ENCODE measurements at places on chromosomes 2 and 18. TPM values are rescaled to one million over a fixed set of nuclear protein-coding genes. Genes with fewer than 3 reads are reported as not detected.
A peak's percentile ranks its signal among the peaks of the same experiment; 100 is the strongest.

Gene MC2R
- total RNA-seq: not detected

Gene ZNF396
- 0.79 TPM for total RNA-seq

Gene CCDC68
- total RNA-seq: not detected

Gene RUFY4
- not detected for total RNA-seq

Gene POTEC
- total RNA-seq: not detected

Gene TTC21B
- total RNA-seq: 26.9 TPM

Gene PUM2
- 39.9 TPM for total RNA-seq

Gene SERPINB10
- total RNA-seq: 1.7 TPM

Gene RPRM
- total RNA-seq: not detected

Gene PSD4
- total RNA-seq: 3.2 TPM

Gene RAB6D
- total RNA-seq: not detected

DNA sequence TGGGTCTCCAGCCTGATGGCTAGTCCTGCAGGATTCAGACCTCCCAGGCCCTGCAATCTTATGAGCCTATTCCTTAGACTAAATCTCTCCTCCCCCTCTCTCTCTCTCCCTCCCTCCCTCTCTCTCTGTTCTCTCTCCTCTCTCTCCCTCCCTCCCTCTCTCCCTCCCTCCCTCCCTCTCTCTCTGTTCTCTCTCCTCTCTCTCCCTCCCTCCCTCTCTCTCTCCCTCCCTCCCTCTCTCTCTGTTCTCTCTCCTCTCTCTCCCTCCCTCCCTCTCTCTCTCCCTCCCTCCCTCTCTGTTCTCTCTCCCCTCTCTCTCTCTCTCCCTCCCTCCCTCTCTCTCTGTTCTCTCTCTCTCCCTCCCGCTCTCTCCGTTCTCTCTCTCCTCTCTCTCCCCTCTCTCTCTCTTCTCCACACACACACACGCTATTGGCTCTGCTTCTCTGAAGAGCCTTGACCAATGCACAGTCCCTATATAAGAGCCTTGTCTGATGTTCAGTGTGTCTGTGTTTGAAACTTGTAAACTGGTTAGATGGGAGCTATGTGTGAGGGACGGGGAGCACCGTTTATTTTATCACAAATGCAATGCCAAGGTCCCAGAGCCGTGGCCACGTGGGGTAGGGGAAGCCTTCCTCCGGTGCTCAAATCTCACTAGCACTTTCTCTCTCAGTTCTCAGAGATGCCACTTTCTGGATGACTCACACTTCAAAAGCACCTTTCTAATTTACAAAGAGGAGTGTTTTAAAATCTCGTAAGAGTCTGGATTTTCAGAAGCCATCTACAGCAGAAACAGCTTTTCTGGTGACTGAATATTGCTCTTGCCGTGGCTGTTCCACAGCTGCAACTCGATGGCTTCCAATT lies 9.4 kb upstream of the PRLH start:
- DNase-seq: no peak

DNA sequence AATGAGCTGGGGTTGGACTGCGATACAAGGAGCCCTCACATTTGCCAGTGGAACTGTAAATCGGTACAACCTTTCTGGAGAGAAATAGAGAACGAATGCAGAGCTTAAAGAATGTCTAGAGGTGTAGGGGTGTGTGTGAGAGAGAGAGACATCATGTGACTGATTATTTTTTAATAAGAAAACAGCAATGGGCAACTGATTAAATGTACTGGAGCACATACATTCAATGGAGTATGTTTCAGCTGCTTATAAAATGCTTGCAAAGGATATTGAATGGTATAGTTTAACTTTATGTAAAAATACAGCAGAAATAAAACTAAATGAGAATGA lies 391 bp upstream of the TMEM17 start:
- DNase-seq: no peak

DNA sequence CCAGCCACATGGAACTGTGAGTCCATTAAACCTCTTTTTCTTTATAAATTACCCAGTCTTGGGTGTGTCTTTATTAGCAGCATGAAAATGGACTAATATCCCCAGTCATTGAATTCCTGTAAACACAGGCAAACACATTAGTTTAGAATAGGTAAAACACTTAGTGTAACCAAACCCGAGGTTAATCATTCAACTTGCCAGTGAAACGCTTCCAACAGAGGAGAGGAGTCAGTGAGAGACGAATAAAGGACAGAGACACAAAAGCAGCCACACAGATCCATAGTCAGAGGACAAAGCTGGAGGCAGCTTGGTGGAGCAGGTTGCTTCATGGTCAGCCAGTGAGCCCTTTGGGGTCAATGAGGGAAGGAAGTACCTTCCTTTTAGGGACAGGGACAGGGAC lies 348.1 kb downstream of the TGIF1 start:
- DNase-seq: no peak

DNA sequence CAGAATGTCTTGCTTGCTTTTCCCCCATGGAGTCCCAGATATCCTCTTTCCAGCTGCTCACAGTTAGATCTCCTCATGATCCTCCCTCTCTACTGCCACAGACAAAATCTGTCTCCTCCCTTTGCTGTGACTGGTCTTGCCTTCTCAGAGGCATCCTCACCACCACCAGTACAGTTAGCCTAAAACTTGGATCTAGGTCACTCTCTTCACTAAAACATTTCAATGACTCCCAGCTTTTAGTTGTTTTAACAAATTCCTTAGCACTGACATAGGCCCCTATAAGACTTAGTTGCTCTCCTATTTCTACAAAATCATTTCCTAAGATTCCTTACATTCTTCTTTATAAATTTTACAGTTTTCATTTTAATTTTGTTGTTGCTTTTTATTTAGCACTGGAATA lies 734.2 kb upstream of the CHAC2 start:
- no peak for DNase-seq

DNA sequence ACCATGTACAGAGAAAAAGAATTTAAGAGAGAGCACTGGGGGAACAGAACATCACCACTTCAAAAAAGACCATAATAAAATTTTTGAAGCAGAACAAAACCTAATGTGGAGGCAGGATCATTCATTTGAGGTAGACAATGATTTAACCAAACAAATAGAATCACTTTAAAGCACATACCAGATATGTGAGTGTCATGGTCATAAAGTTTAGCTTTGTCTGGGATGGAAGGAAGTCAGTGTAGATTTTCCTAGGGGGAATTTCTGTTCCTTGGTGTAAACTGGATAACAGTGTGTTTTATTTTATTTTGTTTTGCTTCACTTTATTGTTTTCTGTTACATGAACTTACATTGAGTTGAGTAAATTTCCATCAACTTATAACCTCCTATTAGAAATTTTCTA lies 120.8 kb downstream of the CRIM1 start:
- peak; percentile 87 for DNase-seq

DNA sequence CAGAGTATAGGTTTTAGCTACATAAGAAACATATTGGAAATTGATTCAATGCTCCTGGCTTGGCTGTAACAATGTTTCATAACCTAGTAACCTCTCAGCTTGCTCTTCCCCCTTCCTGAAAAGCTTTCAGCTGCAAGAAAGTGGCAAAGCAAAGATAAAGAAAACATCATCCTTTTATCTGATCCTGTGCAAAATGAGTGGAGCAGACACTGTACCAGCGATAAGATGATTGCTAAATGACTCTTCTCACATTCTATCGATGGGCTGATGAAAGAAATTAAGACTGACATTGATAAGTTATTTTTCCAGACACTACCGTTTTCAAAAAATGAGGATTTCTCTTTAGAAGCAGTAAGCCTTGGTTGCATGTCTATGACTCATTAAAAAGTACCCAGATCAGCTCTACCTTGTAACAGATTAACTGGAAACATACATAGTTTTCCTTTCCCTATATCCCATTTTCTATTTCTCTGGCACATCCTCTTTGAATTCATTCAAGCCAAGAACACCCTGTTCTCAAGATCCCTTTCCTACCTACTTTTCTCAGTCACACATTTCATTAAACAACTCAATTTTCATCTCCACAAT lies 87.1 kb upstream of the LYPD1 start:
- no peak for DNase-seq

GRCh38 chr2:1136846-1137245 lies 186.2 kb downstream of the SNTG2 start:
- no peak for DNase-seq

DNA sequence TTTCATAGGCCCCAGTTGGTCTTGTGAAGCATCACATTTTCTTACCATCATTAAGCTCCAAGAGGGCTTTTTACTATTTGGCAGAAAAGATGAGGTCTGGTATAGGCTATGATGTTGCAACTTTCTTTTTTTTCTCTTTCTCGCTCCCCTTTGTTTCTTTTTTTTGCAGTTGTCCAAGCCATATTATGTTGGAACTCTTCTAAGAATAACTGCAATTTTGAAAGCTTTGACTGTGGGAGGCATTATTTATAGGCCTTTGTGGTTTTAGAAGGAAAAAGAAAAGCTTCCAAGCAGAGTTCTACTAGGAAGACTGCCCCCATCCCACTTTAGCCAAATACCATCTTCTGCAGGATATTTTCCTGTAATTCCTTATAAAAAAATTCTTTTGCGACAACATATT lies 571.6 kb downstream of the ARHGAP15 start:
- DNase-seq: no peak

- no peak for DNase-seq
Observed at GRCh38 chr18:75214332-75214690, 3.7 kb downstream of the TSHZ1 start.

GRCh38 chr2:17620841-17621240 lies 80.3 kb downstream of the VSNL1 start:
- peak; percentile 69 for DNase-seq

- no peak for DNase-seq
Observed at GRCh38 chr2:38436227-38436664, 59.2 kb upstream of the ATL2 start.

GRCh38 chr2:1613731-1614354 lies 130.5 kb downstream of the PXDN start:
- peak; percentile 67 for DNase-seq

GRCh38 chr18:44896846-44897245 lies 216.2 kb downstream of the SETBP1 start:
- DNase-seq: no peak

DNA sequence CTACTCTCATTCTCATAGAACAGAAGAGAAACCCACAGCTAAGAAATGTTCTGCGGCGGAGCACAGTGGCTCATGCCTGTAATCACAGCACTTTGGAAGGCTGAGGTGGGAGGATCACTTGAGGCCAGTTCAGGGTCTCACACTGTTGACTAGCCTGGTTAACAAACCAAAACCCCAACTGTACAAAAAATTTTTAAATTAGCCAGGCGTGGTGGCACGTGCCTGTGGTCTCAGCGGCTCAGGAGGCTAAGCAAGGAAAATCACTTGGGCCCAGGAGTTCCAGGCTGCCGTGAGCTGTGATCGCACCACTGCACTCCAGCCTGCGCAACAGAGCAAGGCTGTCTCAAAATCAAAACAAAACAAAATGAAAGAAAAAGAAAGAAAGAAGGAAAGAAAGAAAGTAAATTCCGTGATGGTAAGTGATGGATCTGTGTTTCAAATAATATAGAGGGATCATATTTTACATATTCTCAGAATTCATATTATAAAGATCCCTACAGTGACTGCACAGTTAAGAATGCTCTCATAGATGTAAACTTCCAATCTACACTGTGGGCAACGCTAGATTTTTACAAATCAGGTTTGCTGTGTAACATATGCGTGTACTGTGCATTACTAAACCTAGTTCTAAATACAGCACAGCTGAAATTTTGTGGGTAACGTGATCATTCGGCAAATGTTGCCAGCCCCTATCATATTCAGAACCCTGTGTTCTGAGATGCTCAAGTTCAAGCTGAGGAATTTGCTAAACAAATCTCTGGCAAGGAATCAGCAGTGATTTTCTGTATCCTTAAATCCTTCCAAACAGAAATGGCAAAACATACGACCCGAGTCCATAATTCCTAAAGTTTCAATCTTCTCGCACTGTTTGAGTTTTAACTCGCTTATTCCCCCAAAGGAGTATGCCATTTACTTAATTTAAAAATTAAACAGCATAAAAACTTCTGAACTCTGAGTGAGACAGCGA lies 1.2 kb upstream of the RAB12 start:
- no peak for DNase-seq

DNA sequence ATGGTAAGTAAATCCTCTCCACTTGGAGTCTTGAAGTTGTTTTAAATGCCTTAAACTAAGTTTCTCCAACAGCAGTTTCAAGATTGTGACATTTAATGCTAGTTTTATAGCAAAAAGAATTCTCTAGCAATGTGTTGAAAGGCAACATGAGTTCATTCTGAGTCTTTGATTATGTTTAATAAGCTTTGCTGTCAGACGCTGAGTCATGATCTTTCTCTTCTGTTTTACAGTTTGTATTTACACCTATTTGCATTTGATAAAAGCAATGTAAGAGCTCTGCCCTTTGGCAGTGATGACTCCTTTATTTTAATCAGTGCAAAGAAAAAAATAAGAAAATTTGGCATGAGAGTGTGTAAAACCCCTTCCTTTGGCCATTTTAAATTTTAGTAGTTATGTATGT lies 497.7 kb downstream of the STK39 start:
- no peak for DNase-seq

DNA sequence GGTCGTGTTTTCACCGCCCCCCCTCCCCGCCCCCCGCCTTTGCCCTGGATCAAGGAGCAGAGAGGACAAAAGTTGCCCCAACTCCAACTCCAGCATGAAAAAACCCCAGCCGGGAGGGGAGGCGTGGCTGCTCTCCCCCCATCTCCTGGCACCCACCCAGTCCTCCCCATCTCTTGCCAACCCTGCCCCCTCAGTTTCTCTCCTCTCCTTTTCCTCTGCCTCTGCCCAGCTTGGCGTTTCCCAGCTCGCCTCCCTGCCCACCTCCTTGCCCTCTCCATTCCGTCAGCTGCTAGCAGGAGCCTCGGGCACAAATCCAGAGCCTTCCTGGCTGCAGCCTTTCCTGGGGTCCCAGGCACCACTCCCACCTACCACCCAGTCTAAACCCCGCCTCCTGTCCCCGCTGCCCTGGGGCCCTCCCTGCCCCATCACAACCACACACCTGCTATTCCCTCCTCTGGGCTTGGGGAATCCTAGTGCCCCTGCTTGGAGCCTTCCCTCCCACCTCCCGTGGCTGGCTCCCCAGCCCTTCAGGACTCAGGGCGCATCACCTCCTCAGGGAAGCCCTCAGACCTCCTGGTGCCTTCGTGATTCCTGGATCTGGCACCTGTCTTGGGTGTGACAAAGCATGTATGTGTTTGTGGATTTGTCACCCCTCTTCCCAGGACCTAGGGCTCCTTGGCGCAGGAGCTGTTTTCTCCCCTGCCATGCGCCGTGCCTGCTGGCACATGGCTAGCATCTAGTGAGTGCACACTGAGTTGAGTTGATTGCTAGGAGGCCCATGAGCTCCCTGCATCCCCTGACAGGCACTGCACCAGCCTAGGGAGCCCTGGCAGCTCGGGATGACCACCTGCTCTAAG lies 209.1 kb downstream of the TFCP2L1 start:
- no peak for DNase-seq

- DNase-seq: peak; percentile 70
Observed at GRCh38 chr2:36478332-36478738, 119.6 kb downstream of the FEZ2 start.

GRCh38 chr2:60158262-60158661 lies 395.2 kb downstream of the BCL11A start:
- DNase-seq: no peak

- DNase-seq: no peak
Observed at GRCh38 chr2:193988784-193989183, 1668.2 kb upstream of the SLC39A10 start.

DNA sequence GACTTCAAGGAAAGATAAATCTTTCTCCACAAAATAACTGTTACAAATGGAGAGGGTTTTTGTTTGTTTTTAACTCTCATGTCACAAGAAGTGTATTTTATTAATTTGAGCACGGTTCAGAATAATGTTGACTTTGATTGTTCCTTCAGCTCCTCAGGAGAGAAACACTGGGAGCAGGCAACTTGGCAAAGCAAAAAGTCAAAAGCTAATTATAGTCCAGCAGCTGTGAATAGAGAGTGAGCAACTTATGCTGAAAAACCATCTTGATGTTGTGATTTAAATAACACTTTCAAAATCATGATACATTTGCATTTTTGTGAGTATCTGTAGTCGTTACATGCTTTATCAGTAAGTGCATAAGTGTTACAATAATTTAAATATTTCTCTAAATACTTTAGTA lies 37.5 kb upstream of the TTN start:
- DNase-seq: no peak

Data from SJSA1 (cell line).